ENCODE measurements at places on chromosomes 1 and 21.

GRCh38 chr1:186244825-186245224, 130.2 kb downstream of the TPR start:
- no peak for DNase-seq

DNA sequence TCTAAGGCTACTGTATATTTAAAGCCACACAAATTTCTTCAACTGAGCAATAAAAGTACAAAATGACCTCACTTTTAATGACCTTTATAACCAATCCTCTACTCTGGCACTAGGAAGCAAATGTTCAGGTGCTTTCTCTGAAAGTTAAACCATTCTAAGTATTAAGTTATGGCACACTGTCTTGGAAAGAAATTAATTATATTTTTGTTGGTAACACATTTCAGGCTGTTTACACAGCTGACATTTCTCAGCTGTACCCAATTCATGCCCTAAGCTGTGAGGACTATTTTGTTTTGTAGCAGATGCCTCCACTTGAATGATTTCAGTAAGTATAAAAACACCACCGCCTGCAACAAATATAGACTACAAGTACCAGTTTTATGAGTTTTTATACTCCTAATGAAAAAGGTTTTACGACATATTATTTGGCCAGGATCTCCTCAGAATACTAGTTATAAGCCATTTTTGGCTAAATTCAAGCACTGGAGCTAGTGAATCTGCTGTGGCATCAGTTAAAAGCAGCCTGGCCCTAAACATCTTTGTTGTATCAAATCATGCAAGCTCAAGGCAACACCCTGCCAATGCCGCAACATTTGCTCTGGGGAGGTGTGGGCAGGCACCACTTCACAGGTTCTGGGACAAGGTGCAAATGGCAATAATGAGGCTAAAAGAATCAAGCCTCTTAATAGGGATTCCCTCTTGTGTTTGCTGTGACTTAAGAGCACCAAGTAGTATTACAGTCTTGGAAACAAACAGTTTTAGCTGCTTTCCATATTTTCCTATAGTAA, 228.4 kb upstream of the DMRTA2 start:
- DNase-seq = peak; percentile 33

DNA sequence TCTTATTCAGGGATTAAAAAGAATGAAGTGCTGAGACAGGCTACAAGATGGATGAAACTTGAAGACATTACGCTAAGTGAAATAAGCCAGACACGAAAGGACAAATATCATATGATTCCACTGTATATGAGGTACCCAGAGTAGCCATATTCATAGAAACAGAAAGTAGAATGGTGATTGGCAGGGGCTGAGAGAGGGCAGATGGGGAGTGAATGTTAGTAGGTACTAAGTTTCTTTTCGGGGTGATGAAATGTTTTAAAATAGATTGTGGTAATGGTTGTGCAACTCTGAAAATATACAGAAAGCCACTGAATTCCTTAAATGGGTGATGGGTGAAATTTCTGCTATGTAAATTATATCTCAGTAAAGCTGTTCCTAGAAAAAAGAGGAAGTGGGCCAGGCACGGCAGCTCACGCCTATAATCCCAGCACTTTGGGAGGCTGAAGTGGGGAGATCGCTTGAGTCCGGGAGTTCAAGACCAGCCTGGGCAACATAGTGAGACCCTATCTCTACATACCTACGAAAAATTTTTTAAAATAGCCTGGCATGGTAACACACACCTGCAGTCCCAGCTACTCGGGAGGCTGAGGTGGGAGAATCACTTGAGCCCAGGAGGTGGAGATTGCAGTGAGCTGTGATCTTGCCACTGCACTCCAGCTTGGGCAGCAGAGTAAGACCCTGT, 15.9 kb downstream of the SLC27A3 start:
- no peak for DNase-seq

GRCh38 chr1:152104854-152105253, 10.4 kb downstream of the TCHH start:
- DNase-seq = no peak

DNA sequence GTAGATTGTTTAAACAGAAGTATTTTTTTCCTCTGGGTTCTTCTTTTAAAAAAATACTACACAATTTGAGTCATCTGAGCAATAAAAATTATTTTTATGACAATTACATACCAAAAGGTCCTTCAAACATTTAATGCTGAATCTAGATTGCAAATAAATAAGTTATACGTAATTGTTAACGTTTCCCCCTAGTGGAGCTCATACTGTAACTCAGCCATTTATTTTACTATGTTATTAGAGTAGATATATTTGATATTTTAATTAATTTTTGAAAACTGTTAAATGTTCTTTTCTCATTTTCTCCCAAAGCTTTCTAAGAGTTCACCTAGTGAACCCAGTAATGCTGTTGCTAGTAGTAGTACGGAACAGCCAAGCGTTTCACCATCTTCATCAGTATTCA, 33.5 kb downstream of the ZMYM1 start:
- DNase-seq = no peak

DNA sequence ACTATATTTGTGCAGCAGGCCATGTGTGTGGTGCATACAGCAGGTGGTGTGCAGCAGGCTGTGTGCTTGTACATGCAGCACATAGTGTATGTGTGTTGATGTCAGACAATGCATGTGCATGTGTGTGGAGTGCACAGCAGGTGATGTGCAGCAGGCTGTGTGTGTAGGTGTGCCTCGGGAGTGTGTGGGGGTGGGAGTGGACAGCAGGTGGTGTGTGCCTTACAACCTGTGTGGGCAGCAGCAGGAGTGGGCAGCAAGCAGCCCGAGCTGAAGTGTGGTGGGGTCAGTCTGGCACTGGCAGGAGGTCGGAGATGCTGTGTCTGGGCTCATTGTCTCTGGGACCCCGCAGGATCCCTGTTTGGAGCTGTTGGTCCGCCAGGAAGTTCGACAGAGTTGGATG, 29.6 kb downstream of the PTPRF start:
- no peak for DNase-seq

GRCh38 chr1:156924478-156925153, 4.2 kb downstream of the LRRC71 start:
- no peak for DNase-seq

DNA sequence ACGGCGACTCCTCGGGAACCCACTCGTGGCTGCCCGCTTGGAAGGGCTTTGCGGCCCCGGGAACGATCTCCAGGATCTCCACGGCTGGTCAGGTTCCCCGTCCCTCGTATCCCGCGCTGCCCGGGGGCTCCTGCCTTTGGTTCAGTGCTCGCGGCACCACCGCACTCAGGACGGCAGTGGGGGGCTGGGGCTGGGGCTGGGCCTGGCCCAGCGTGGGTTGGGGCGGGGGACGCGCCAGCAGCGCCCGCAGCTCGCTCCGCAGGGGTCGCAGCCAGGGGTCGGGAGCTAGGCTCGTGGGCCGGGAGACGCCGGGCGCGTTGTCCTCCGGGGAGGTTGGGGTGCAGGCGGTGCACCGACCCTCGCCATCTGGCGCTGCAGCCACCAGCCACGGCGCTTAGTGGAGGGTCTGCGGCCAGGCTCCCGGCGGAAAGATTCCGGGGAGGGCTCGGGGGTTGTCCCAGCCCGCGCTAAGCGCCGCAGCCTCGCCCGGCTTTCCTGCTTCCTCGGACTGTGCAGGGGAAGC, 8.9 kb downstream of the SIM2 start:
- no peak for DNase-seq

GRCh38 chr1:22848405-22848804, 124.3 kb downstream of the LACTBL1 start:
- DNase-seq = no peak

DNA sequence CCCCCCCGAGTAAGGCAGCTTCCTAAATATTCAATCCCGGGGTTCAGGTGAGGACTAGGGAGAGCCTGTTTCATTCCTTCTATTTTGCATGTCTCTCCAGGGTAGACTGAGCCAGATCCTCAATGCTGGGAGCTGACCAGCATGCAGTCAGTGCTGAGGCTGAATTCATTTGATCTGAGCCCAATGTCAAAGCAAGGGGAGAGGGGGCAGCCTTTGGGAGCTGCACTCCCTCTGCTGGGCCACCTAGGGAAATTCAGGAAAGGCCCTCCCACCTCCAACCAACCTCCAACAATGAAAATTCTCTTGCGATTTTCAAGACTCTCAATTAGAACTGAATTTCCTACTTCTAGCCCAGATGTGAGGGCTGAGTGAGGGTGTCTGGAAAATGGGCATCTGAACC, 371.2 kb downstream of the NPHP4 start:
- DNase-seq = peak; percentile 46

- no peak for DNase-seq
Observed at GRCh38 chr1:4053774-4054173, 153.7 kb upstream of the C1orf174 start.

DNA sequence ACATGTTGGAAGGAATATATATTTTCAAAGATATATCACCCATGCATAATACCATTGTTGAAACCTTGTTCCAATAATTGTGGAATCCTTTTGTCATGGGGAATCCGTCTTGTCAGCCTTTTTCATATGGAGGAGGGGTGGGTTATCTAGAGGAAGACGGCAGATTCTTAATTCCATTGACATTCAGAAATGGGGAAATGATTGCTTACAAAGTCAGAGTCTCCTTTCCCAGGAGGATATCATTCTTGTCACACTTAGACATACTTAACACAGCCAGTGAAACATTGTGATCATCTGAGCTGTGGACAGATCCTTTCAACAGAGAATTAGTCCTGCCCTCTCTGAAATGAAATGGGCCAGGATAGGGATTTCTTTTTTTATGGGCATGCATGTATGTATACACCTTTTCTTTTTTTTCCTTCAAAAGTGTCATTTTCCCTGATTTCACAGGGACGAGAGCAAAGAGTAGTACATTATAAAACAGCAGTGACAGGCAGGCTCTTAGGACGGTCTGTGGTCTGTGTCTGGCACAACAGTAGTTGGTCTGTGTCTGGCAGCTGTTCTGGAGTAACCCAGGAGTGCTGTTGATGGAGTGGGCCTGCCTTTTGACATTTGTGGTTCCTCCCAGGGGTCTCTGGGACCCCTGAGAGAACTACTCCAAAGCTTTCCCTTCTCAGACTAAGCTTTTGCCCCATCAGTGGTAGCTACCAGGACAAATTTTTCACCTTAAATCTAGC, 50.1 kb downstream of the VPS13D start:
- no peak for DNase-seq

GRCh38 chr1:76254104-76255030, 179.8 kb downstream of the ST6GALNAC3 start:
- no peak for DNase-seq

DNA sequence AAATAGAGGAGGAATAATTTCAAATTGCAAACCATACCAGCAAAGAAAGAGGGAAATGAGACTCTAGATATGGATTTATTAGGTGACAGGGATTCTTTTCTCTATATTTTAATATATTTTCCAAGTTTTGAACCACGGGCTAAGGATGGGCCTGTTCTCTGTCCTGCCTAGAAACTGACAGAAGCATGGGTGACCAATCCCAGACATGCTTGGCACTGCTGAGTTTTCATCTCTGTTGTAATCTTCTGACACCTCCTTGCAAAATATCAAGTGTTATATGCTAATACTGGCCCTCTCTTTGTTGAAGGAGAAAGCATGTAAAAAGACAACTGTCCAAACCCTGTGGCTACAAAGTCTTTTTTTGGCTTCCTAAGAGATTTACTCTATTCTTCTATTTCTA, 774 bp upstream of the ANGPTL7 start:
- DNase-seq = no peak

DNA sequence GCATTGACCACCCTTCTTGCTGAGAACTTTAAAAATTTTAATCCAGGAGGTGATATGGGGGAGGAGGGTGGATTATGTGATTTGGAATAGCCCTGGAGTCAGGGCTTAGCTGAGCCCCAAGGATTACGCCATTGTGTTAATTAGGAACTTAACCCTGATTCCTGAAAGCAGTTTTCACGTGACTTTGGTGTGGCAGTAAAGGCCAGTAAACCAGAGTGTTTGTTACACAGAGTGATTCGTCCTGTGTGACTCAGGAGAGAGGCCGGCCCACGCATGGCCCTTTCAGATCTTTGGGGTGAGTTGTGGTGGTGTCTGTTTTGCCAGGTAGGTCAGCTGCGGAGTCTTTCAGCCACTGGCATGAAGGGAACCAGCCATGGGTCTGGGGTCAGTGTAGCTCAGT, 107.6 kb downstream of the NOS1AP start:
- DNase-seq = no peak

- DNase-seq = no peak
Observed at GRCh38 chr1:53367503-53368313, 39.8 kb upstream of the LRP8 start.

- DNase-seq = no peak
Observed at GRCh38 chr1:231814521-231814920, 187.9 kb downstream of the DISC1 start.

DNA sequence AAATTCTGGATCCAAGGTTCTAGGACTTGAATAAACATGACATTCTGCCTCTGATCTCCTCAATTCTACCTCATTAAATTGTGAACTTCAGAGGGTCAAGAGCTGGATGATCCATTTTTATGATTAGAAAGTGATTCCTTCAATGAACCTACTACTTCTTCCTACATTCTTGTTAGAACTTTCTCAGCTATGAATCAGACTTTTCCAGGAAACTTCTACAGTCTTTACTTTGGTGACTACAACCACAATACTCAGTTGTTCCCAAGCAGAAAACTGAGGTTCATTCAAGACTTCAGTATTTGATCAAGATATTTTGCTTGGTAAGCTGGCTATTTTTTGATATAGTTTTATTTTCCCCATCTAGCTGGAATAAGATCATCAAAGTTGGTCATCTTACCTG, 51.4 kb downstream of the CDC7 start:
- no peak for DNase-seq

- DNase-seq = no peak
Observed at GRCh38 chr1:228935855-228936727, 200.8 kb downstream of the RHOU start.

DNA sequence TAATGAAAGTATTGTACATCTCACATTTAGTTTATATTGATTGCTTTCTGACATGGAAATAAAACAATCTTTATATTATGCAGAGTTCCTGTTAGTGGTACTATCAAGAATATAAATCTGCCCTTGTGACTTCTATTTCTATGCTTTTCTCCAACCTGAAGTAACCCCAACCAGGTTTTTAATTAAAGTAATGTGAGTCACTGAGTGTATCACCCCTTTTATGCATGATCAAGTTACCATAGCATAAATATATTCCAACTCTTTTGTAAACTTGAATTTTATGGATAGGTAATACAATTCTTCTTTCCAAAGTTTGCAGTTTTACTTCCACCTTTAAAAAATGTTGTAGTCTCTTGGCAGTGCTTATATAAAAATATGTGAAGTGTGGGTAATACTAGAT, 532.3 kb downstream of the USP25 start:
- DNase-seq = no peak

DNA sequence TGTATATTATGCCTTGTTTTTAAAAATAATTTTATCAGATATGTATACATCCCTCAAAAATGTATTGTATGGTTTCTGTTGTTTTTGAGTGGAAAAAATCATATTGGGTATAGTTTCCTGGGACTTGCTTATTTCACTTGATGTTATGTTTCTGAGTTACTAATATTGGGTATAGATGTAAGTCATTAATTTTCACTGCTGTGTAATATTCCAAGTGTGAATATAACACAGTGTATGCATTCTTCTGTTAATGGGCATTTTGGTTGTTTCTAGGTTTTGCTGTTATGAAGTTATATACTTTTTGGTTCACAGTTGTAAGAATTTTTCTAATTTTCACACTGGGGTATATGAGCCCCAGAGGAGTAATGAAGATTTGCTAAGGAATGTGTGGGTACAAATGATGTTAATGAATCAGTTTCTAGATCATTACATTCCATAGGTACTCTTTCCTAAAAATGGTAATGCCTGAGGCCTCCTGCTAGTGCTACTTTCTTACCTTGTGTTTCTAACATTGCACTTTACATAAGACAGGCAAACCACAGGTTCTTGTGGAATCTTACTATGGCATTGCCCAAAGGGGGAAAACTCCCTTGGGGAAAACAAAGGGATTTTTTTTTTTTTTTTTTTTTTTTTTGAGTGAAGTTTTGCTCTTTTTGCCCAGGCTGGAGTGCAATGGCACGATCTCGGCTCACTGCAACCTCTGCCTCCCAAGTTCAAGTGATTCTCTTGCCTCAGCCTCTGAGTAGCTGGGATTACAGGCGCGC, 3.2 kb downstream of the TTC3 start:
- DNase-seq = no peak

All from NCI-H2029 (cell line).